EH (cell line): ENCODE measurements at places on chromosomes 5 and 9.

DNA sequence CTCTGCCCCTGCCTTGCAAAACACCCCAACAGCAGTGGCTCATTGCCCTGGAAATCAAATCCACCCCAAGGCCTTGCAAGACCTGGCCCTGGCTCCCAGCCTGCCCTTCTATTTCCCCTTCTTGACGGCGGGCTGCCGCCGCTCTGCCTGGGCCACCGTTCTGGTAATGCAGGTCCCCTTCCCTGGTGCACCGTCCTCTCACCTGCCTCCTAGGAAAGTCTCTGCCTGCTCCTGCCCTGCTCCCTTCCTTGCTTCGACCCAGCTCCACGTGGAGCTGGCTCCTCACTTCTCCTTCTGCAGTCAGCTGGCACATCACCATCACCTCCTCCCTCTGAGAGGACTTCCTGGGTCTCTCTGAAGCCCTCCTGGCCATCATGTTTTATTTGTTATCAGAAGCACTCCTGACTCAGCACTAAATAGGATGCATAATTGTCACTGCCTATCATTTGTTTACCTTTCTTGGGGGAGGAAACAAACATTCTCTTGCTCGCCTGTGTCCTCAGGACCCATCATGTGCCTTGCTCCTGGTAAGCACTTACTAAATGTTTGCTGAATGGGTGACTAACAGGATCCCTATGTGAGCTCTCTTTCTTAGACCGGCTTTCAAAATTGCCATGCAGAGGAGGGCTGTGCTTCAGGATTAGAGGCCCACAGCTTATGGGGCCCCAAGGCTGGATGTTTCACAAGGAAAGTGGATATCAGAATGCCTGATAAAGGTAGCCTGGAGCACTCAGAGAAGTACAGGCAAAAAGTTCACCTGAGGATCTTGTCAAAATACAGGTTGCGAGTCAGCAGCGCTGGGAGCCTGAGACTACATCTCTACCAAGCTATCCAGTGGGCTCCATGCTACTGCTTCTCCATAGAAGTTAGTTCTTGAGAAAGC is 19.6 kb upstream of the C5orf47 start:
- peak; percentile 72 for DNase-seq

- DNase-seq = peak; percentile 93
Measured at GRCh38 chr5:149063017-149063687, at the start of gene SH3TC2. Gene SH3TC2 (minus strand): TSS chr5:149063062. CDS start chr5:149063022, 40 bp downstream.

DNA sequence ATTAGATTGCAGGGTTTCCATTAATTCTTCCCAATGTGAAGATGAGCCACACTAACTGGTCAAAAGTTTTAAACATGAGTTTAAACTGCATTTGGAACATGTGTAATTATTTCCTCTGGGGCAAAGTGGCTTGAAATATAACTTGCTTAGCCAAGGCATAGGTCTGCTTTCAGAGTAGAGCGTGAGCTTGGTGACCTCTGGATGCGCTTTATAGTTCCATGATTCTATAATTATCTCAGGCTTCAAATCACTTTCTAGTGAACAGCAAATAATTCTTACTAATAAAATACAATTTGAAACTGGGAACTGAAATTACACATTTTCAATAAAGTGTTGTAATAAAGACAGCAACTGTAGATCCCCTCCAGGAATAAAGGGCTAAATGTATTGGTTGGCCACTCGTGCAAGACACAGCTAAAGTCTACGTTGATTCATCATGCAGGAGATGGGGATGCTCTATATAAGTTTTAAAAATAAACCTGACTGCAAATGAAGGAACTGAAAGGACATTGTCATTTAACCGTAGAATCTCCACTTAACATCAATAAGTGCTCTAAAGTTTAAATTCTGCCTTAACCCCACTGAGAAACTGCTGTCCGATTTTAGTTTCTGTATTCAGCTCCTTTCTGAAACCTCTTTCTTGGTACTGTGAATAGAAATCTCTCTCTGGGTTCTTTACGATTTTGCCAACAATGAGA is 460.0 kb downstream of the PSAT1 start:
- no peak for DNase-seq

DNA sequence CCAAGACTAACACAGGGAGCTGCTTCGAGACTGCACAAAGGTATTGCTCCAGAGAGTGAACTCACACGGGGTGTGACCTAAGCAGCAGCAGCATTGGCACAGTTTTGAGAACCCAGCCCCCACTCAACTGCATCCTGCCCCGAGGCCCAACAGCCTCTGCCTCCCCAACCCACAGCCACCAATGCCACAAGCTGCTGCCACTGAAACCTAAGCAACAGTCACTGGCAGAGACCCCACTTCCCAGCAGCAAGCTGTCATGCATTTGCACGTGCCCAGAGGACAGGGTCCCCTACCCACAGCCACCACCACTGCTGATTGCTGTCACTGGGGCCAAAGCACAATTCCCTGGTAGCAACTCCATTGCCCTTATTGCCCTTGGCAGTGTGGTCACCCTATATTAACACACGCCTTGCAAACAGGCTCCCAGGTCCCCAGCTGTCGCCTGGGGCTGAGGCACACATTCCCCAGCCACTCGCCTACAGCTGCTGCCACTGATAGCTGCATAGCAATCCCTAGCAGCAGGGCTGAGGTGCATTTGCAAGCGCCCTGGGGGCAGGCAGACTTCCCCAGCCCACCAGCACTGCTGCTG is 141.0 kb downstream of the AGTPBP1 start:
- peak; percentile 14 for DNase-seq

- DNase-seq = peak; percentile 52
Measured at GRCh38 chr9:2085716-2086115, 70.6 kb downstream of the SMARCA2 start.

DNA sequence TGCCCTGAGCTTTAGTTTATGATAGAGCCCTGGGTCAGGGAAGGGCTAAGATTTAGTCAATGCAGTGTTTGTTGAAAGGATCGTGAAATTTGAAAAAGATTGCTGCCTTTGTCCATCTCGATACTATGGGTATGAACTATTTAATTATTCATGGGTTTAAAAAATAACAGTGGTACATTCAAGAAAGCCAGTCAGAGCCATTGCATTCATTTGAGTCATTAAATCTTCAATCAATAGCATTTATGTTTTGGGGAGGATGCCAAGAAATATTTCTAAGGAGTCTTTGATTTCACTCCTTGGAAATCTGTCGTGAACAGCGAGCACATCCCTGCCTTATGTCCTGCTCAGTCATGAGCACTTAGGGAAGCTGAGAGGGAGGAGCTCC is 54.4 kb upstream of the LRRTM2 start:
- DNase-seq = no peak

GRCh38 chr5:33936004-33936380 is 194 bp upstream of the RXFP3 start:
- peak; percentile 61 for DNase-seq
